ENCODE measurements at places on chromosomes 1 and 21.

- no peak for DNase-seq
These were observed 57.5 kb upstream of the ABCG1 start for GRCh38 chr21:42161401-42161955.

DNA sequence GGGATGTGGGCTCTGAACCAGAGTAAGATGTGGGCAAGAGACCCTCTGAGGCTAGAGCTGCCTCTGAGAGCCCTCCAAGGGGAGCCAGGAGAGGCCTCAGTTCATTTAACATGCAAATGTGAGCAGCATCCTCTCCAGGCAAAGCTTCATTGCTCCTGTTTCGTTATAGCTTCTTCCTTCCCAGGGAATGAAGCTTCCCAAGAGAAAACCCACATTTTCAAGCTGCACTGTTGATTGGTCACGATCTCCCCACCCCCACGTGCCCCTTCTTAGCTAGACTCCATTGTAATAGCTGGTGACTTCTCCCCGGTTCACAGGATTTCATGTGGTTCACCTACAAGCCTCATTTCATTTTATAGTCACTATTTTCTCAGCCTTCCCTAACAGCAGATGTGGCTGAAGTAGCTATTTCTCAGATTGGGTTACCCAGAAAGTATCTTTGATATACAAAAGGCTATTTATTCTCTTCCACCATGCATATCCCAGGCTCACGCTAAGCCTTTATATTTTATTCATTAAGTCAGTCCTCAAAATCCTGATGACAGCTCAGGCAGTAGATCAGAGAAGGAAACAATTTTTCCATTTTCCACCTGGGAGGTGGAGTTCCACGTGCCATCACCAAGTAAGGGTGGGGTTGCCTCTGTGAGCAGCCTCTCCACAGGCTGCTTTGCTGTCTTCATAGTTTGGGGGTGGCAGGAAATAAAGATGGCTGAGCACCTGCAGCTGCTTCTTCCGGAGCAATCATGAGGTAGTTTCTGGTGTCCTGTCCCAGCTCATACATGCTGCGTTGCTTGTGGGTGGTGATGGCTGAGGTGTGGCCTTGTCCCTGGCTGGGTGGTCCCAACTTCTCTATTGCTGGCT, 178.3 kb upstream of the RAB4A start:
- DNase-seq, result no peak

- DNase-seq, result no peak
These were observed 22.7 kb upstream of the LAMC2 start for GRCh38 chr1:183163316-183163715.

GRCh38 chr1:42324398-42325013, 10.5 kb downstream of the FOXJ3 start:
- no peak for DNase-seq

GRCh38 chr21:43701936-43702784, 16.8 kb upstream of the PDXK start:
- DNase-seq, result no peak

DNA sequence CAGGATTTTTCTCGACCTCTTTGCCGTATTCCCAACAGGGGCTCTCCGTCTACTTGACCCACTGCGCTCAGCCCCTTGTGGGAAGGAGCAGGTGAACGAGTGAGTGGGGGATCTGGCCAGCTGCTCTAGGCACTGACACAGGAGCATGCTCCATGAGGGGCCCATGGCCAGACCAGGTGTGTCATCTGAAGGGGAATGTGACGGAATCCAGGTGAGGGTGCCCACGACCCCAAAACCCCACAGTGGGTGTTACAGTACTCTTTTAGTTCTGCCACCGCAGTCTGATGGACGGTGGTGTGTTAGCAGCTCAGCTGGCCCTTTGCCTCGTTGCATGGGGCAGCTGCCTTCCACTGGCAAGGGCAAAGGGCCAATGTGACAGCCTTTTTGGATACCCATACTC, 601.4 kb upstream of the NCAM2 start:
- no peak for DNase-seq

- no peak for DNase-seq
These were observed 295.5 kb downstream of the KCNT2 start for GRCh38 chr1:196312739-196313138.

DNA sequence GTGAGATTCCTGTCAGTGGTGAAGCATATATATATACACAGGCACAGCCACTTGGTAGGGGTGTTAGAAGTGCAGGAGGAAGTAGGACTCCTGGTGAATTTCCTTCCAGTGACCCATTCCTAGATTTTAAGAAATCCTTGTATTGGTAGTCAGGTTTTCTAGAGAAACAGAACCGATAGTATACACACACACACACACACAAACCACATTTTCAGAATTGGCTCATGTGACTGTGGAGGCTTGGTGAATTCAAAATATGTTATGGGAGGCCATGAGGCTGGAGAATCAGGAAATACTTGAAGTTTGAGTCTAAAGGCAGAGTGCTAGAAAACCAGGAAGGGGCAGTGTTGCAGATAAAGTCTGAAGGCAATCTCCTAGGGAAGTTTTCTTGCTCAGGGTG, 114.2 kb downstream of the FCRL5 start:
- no peak for DNase-seq

GRCh38 chr1:195715652-195716051, 892.6 kb downstream of the KCNT2 start:
- DNase-seq, result no peak

DNA sequence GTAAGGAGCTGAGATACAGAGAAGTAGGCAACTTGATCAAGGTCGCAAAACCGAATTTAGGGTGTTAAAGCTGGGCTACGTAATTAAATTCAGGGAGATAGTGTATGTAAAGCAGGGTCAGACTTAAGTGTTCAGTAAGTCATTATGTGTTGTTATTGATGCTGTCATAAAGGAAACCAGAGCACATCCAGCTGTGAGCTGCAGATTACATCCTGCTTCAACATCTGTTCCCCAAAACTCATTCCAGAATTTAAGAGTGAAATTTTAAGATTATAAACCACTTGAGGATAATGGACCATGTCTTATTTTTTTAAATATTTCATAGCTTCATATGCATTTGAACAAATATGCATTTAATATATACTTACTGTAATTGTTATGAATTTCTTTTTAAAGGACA, 49.7 kb downstream of the IVNS1ABP start:
- DNase-seq, result no peak

- DNase-seq, result no peak
These were observed 22.8 kb upstream of the CFAP126 start for GRCh38 chr1:161390559-161390858.

DNA sequence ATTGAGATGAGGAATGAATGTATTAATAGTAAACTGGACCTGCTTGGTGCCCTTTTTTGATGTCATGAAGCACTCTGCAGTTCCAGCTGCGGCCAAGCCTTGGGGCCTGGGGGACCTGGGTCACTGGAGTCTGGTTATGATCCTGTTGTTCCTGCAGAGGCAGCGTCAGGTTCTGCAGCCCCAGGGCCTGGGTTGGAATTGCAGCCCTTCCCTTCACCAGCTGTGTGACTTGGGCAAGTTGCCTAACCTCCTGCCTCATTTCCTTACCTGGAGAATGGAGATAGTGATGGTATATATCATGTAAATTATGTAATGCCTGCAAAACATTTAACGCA, 9.1 kb upstream of the ATP5PO start:
- no peak for DNase-seq

- DNase-seq, result no peak
These were observed 11.8 kb downstream of the GPR137B start for GRCh38 chr1:236154126-236154525.

- no peak for DNase-seq
These were observed 287.4 kb upstream of the LYPLAL1 start for GRCh38 chr1:218886101-218886871.

- no peak for DNase-seq
These were observed 4.4 kb downstream of the CITED4 start for GRCh38 chr1:40857737-40858136.

- DNase-seq, result no peak
These were observed 38.8 kb downstream of the EGLN1 start for GRCh38 chr1:231383159-231383860.

GRCh38 chr1:205296154-205296553, 25.4 kb downstream of the NUAK2 start:
- no peak for DNase-seq

- DNase-seq, result no peak
These were observed 6.3 kb downstream of the GPA33 start for GRCh38 chr1:167083871-167084270.

DNA sequence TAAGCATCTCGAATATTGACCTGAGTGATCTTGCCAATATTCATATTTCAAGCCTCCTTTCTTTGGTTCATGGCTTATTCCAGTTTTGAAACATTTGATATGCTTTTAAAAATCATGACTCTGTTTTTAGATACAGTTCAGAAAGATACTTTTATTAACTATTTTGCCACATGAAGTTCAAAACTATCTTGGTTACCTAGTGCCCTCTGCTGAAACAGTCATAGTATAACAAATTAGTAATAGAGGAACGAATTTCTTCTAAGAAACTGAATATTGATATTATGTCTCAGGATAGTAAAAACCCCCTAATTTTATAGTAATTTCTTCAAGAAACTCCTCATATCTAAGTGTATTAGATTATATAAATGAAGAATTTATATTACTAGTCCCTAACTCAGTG, 52.6 kb upstream of the RC3H1 start:
- DNase-seq, result no peak

- DNase-seq, result peak; percentile 60
These were observed 68.4 kb downstream of the LUZP1 start for GRCh38 chr1:23100074-23100748.

- DNase-seq, result no peak
These were observed 22.6 kb downstream of the STX12 start for GRCh38 chr1:27795601-27796000.

GRCh38 chr1:182560392-182560984, 28.6 kb downstream of the RNASEL start:
- no peak for DNase-seq

- DNase-seq, result peak; percentile 61
These were observed 543 bp downstream of the ABCB10 start for GRCh38 chr1:229557913-229558414.

- peak; percentile 36 for DNase-seq
These were observed 231.8 kb upstream of the IRF2BP2 start for GRCh38 chr1:234841710-234842231.

GRCh38 chr1:32980080-32980479, 15.5 kb upstream of the RNF19B start:
- DNase-seq, result no peak

DNA sequence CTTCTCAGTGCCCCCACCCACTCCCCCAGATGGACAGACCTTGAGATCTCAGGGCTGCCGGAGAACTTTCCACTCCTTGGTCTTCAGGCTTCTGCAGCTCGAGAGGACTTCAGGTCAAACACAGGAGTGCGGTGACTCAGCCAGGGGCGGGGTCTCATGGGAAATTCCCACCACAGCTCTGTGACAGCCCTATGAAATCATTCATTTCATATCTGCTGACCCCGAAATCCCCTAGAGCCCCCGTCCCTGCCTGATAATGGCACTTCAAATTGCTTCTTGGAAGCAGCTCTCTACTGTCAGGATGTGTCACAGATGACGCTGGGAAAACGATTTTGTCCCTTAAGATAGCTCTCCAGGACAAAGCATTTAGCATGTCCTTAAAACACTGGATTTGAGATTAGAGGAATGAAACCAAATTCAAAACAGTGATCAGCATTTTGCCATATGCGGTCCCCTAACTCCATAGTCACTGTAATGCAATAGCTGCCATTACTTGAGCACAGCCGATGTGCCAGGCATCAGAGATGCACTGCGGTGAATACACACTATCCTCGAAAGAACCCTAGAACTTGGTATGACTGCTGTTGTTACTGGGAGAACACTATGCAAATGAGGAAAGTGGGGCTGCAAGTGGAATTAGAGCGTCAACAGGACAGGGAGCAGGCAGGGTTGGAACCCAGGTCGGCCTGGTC, at the start of gene TNFRSF9:
Gene TNFRSF9 (minus strand): TSS at position 95 of the 692 bp plus-strand sequence. CDS start 845 bp downstream, outside the sequence.
- peak; percentile 88 for DNase-seq

DNA sequence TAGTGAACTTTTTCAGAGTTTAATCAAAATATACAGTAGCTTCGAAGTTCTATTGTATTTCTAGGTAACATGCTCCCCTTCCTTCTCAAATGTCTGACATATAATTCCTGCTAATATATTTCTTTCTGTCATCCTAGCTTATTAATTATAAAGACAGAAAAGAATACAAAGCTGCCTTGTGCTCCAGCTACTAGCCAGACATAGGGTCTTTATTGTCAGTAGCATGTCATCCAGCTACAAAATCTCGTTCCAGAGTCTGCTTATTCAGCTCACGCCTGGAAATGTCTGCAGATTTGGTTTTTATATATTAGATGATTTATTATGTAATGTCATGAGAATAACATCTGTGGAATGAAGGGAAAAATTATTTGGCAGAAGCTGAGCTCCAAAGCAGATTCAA, 1102.8 kb downstream of the BRINP3 start:
- DNase-seq, result no peak

DNA sequence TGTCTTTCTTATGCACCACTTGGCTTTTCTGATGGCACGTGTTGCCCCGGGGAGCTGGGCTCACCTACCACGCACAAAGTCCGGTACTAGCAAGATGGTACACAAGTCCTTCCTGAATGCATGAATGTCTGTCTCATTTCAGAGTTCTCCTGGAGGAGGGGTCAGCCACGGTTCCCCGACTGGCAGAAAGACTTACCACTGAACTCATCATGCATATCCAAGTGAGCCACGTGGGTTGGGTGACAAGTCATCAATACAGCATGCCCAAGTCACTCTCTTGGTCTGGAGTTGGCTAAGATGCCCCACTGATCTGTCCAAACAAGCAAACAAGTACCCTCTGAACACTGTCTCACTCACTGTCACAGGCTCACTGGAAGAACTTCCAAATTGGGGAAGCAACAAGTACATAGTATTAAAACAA, 28.6 kb upstream of the MX1 start:
- DNase-seq, result no peak

Data from activated T-cell treated with anti-CD3 and anti-CD28 coated beads, Interleukin-2, amount 50 U/mL, for 72 hours (primary cell).